NCI-H1436 (cell line): ENCODE measurements at places on chromosomes 13 and 19.

DNA sequence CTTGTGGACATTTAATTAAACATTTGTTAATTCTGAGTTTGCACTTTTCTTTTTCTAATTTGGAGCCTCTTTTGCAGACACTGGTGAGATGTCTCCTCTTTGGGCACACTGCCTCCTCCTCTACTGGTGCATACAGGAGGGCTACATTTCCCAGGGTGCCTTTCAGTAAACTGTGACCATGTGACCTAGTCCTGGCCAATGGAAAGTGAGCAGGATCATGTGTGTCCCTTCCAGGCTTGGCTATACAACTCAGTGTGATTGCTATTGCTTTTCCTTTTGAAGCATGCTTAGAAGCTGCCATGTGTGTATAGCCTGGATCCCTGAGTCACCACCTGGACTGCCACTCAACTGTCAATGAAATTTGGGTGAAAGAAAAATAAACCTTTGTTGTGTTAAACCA lies 4.5 kb downstream of the IZUMO2 start:
- no peak for DNase-seq

DNA sequence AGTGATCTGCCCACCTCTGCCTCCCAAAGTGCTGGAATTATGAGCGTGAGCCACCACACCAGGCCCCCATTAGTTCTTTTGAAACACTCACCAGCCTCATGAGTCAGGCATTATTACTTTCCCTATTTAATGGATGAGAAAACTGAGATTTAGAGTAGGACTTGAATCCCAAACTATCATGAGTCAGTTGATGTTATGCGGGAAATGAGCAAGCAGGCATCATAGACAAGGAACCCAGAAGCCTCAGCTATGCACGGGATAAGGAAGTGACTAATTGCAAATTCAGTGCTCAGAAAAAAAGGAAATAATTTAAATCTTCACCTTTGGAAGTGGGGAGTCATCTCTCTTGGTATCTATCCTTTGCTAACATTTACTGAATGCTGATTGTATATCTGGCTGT lies 217.5 kb downstream of the ABCC4 start:
- no peak for DNase-seq

DNA sequence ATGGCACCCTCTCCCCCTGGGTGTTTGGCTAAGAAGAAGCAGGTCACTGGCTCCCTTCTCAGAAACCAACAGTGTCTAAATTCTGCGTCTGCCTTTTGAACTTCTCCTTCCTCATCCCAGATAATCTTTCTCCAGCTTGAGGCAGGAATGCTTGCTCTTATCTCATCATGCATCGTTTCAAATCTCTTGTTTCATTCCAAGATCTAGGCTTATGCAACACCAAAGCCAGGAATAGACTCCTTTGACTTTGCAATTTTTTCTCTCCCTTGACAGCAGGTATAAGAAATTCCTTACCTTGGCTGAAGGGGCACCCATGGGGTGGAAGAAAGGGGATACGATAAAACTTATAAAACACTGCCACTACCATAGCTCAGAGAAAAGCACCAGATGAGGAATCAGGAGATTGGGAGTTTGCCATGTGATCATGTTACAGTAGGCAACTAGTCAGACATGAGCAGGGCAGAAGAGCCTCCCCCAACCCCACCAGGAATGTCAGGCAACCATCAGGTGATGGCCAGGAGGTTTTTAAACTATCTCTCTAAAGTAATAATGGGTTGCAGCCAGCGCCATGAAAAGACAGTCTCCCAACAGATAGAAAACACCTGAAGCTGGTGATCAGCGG lies 498.9 kb downstream of the KLF12 start:
- DNase-seq: no peak

- DNase-seq: no peak
These were observed 378.3 kb downstream of the GPC5 start for GRCh38 chr13:91776611-91777193.

GRCh38 chr19:447816-448560 lies 12.8 kb downstream of the SHC2 start:
- DNase-seq: no peak

GRCh38 chr13:98892821-98893220 lies 85.0 kb downstream of the DOCK9 start:
- no peak for DNase-seq

GRCh38 chr19:17837972-17838371 lies 9.8 kb downstream of the JAK3 start:
- DNase-seq: no peak

- DNase-seq: no peak
These were observed 25.3 kb downstream of the B3GLCT start for GRCh38 chr13:31224963-31225559.

DNA sequence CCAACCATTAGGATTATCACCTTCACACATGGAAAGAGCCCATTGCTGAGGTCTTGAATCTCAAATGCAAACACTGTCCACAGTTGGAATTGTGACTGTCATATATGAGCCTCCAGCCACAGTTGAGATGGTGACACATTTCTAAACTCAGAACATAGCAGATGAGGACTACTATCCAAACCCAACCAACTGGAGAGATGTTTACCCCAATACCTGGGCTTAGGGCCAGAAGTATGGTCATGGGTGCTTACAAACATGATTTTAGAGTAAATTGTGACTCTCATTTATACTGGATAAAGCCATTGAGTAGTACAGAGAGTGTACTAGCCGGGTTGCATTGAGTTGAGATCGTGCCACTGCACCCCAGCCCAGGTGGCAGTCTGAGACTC lies 14.0 kb upstream of the ZNF681 start:
- DNase-seq: no peak

DNA sequence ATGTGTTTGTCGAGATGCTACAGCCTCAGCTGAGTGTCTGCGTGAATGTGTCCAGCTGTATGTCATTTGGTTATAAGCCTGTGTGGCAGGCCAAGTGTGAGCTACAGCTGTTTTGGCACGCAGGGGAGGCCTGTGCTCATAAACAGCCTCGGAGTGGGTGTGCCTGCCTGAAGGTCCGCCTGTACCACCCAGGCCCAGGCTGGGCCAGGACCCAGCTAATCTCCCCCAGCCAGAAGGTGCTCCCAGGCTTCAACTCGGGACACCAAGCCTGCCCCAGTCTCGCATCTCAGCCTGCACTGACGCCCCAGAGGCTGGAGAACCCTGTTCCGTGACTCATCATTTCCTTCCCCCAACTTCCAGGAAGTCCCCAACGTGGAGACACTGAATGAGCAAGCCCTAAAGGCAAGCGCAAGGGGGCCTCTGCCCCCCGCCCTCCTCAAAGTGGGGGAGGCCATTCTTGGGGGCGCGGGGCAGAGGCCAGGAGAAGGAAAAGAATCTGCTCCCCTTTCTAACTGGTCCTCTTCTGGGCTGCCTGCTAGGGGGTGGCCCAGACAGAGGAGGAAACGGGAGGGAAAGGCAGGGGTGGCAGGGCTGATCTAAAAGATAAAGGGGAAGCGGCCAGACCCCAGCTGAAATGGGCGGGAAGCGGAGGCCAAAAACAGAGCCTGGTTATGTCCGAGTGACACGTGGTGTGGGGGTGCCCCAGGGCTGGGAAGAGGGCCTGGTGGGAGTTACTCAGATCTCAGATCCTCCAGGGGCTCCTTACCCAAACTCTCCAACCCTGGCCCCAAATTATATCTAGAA lies 2.0 kb downstream of the SLC1A5 start:
- no peak for DNase-seq
